ENCODE measurements at places on chromosomes 7 and 10.
A peak's percentile ranks its signal among the peaks of the same experiment; 100 is the strongest.

- DNase-seq: no peak
Observed at GRCh38 chr10:132833421-132834111, 47.6 kb upstream of the NKX6-2 start.

GRCh38 chr7:116236020-116236630 lies 25.8 kb downstream of the TES start:
- peak; percentile 20 for DNase-seq

DNA sequence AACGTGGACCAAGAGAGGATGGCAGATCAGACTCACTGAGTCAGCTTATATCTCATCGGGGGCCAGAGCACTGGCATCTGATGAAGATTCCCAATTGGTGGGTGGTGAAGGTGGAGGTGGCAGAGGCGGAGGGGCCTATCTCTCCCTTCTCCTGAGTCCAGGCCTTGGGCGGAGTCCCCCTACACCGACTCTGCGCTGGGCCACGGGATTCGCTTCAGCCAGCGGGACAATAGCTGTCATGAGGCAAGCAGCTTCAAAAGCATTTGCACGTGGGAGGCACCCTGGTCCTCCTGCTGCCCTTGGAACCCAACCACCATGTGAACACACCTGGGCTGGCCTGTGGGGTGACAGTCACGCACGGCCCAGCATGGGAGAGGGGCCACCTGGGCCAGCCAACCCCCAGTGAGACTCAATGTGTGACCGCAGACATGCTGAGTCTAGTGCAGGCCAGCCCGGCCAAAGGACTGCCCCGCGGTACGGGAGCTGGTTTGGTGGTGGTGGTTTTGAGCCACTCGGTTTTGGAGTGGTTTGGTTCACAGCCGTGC lies 466.8 kb upstream of the FOXK1 start:
- no peak for DNase-seq

GRCh38 chr7:151806952-151807775 lies 69.8 kb downstream of the PRKAG2 start:
- DNase-seq: no peak

DNA sequence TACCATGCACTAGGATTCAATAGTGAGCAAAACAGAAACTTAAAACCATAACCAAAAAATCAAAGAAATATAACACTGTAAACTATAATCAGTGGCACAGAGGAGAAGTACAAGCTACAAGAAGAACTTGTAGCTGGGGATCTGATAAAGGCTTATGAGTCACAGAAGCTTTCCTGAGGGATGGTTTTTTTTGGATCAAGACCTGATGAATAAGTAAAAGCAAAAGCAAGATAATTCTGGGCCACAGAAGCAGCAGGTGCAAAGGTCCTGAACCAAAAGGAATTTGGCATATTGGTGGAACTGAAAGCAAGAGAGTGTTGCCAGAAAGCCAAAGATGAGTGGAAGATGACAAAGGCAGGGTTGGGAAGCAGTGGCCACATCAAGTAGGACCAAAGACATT lies 37.4 kb upstream of the BET1 start:
- no peak for DNase-seq

GRCh38 chr7:133645884-133646391 lies 393.1 kb downstream of the EXOC4 start:
- DNase-seq: no peak

- DNase-seq: no peak
Observed at GRCh38 chr7:107312418-107312817, 143.6 kb downstream of the HBP1 start.

DNA sequence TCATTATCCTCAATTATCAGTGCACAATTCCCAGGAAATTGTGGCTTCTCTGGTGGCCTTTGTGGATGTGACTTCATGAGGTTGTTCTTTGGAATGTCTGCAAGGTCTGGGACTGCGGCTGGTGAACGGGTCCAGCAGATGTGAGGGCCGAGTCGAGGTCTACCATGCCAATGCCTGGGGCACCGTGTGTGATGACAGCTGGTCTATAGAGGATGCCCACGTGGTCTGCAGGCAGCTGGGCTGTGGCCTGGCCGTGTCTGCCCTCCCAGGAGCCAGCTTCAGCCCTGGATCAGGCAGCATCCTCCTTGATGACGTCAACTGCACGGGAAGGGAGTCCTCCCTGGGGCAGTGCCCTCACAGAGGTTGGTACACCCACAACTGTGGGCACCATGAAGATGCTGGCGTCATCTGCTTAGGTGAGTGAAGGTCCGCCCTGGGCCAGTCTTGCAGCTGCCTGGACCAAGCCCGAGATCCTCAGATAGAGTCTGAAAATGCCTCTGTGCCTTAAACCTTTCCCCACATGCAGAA lies 46.9 kb downstream of the CUZD1 start:
- no peak for DNase-seq
